ENCODE measurements at places on chromosomes 4 and X.

DNA sequence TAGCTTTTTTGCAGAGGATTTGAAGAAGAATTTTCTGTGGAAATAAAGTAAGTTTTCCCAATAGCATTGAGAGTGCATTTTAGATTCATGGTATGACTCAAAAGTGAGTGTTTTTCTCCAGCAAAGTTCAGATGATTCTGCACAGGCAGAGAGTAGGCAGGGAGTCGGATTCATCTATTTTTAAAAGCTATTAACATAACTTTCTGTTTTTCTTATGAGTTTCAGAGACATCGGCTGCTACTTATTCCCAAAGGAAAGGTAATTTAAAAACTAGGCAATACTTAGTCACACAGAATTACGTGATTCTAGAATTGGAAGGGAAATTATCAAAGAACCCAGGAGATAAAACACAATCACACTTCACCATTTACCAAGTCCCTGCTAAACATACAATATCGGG lies 4.4 kb downstream of the CCDC110 start:
- no peak for DNase-seq

DNA sequence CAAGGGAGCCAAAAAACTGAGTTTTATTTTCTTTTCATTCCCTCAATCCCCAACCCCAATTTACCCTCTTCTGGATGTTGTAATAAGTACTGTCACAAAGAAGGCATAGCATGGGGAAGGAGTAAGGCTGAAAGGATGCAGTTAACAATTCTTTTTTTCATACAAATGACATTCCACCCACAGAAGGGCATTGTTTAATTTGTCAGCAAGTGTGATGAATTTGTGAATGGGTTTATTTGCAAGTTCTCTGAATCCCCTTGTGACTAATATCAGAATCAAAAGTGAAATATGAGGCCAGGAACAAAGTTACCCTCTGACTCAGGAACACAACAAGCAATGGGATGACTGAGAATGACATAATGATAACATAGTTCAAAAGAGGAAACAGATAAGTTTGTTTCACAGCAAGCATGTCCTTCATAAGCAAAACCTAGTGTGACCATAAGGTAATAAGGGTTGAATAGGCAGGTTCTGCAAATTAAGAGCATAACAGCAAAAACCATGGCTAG lies 2.1 kb downstream of the GEMIN8 start:
- DNase-seq: no peak

DNA sequence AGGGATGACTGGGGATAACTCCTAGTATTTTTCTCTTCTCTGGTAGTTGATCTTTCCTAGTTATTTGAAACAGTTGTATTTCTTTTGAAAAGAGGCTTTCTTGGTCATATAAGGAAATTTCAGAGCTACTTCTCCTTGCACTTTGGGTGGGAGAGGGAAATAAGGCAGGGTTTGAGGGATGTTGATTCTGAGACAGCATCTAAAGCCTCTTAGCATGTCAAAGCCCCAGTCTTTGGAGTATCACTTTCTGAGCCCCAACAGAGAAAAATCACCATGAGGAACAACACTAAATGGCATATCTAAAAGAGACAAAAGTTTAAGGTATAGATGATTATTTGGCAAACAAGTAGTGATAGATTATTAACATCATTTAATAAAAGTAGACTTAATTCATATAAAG lies 688.1 kb downstream of the TRAM1L1 start:
- DNase-seq: no peak

- no peak for DNase-seq
These were observed 108.6 kb downstream of the CENPC start for GRCh38 chr4:67436742-67437141.

DNA sequence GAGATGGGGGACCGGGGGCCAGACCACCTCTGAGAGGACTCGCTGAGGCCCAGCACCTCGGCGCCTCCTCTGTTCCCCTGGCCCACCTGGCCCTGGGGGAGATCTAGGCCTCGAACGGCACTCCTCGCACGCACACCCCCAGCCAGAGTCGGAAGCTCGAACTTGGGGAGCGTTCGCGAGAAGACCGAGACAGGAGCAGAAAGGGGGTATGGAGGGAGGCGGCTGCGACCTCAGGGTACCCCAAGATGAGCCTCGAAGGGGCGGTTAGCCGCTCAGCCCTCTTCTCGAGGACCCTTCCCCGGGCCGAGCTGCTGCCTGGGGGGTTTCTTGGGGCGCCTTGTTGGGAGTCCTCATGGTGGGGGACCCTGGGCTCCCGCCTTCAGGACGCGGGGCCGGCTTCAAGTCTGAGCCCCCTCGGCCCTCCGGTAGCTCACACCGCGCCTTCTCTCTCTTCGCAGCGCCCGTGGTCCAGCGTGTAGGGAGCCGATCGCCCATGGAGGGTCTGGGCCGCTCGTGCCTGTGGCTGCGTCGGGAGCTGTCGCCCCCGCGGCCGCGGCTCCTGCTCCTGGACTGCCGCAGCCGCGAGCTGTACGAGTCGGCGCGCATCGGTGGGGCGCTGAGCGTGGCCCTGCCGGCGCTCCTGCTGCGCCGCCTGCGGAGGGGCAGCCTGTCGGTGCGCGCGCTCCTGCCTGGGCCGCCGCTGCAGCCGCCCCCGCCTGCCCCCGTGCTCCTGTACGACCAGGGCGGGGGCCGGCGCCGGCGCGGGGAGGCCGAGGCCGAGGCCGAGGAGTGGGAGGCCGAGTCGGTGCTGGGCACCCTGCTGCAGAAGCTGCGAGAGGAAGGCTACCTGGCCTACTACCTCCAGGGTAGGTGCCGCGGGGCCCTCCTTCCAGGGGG lies 706 bp downstream of the DUSP9 start:
- DNase-seq: no peak

- no peak for DNase-seq
These were observed 335.2 kb downstream of the UBE2NL start for GRCh38 chrX:144219035-144219434.

- DNase-seq: no peak
These were observed 75.3 kb upstream of the PLAC1 start for GRCh38 chrX:134733591-134733990.

GRCh38 chr4:4752025-4752424 lies 107.4 kb upstream of the MSX1 start:
- DNase-seq: no peak

GRCh38 chr4:77104791-77105540 lies 29.2 kb upstream of the CCNI start:
- DNase-seq: no peak

- no peak for DNase-seq
These were observed 7.4 kb downstream of the PPID start for GRCh38 chr4:158715802-158716201.

GRCh38 chr4:183675625-183676024 lies 16.5 kb downstream of the TRAPPC11 start:
- no peak for DNase-seq

GRCh38 chr4:146061610-146062334 lies 113.7 kb upstream of the LSM6 start:
- DNase-seq: no peak

Measured in activated T-helper 9 cell treated with anti-CD3 and anti-CD28 coated beads, Interleukin-2, amount 50 U/mL, for 16 hours (primary cell).